Hepatocyte (in vitro differentiated cells): ENCODE measurements at places on chromosomes 13 and 19. TPM values are rescaled to one million over a fixed set of nuclear protein-coding genes. Genes with fewer than 3 reads are reported as not detected.

The PRR22 gene
- total RNA-seq: 0.13 and 1.2 TPM in 2 replicates

The TMC4 gene
- 29.4 and 40.3 TPM in 2 replicates for total RNA-seq

DNA sequence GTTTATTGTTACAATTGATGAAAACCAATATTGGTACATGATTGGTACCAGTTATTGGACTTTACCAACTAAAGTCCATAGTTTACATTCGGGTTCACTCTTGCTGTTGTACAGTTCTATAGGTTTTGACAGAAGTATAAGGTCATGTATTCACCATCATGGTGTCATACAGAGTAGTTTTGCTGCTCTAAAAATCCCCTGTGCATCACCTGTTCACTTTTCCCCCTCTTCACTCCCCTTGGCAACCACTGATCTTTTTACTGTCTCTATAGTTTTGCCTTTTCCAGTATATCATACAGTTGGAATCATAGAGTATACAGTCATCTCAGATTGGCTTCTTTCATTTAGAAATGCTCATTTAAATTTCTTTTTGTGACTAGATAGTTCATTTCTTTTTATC is 51.2 kb upstream of the MED4 start:
- no peak overlapping the region for H3K4me3 ChIP-seq
- no peak for DNase-seq
- H3K27ac ChIP-seq: no peak overlapping the region
- no peaks in the 10 kb centered on the region for H3K27me3 ChIP-seq
- no peaks in the 10 kb centered on the region for H3K4me1 ChIP-seq

DNA sequence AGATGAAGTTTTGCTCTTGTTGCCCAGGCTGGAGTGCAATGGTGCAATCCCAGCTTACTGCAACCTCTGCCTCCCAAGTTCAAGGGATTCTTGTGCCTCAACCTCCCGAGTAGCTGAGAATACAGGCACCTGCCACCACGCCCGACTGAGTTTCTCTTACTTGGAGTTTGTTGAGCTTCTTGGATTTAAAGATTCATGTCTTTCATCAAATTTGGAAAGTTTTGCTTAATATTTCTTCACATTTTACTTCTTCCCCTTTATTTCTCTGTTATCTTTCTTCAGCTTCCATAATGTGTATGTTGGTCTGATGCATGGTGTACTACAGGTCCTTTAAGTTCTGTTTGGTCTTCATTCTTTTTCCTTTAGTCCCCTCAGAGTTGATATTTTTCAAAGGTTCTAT is 8.9 kb upstream of the ZNF560 start:
- H3K27ac ChIP-seq: no peak overlapping the region
- H3K4me3 ChIP-seq: no peak overlapping the region
- H3K27me3 ChIP-seq: no peaks in the 10 kb centered on the region
- H3K36me3 ChIP-seq: no peaks in the 10 kb centered on the region
- H3K4me1 ChIP-seq: no peaks in the 10 kb centered on the region
- no peak for DNase-seq

GRCh38 chr13:24006520-24007248 is 109.4 kb upstream of the C1QTNF9B start:
- peaks cover 17% of the 10 kb centered on the region for H3K4me1 ChIP-seq
- H3K36me3 ChIP-seq: no peaks in the 10 kb centered on the region
- H3K4me3 ChIP-seq: no peak overlapping the region
- H3K27me3 ChIP-seq: no peaks in the 10 kb centered on the region
- H3K27ac ChIP-seq: peak overlapping the region; percentile 6
- no peak for DNase-seq

GRCh38 chr19:33804021-33804799 is 7.5 kb downstream of the KCTD15 start:
- H3K27me3 ChIP-seq: no peaks in the 10 kb centered on the region
- no peak overlapping the region for H3K4me3 ChIP-seq
- DNase-seq: peak; percentile 87
- no peaks in the 10 kb centered on the region for H3K4me1 ChIP-seq
- peak overlapping the region; percentile 58 for H3K27ac ChIP-seq
- no peaks in the 10 kb centered on the region for H3K36me3 ChIP-seq

- no peaks in the 10 kb centered on the region for H3K36me3 ChIP-seq
- no peaks in the 10 kb centered on the region for H3K4me1 ChIP-seq
- H3K27me3 ChIP-seq: no peaks in the 10 kb centered on the region
- H3K27ac ChIP-seq: peak overlapping the region; percentile 68
Measured at GRCh38 chr19:58034477-58034793, 610 bp downstream of the ZSCAN1 start.
